Thoracic aorta (tissue), 2 donors: ENCODE measurements at places on chromosomes 12 and 14.

GRCh38 chr14:80206351-80207080 is 4.8 kb downstream of the DIO2 start:
- no peak overlapping the region for H3K4me3 ChIP-seq
- no peak overlapping the region for H3K27ac ChIP-seq
- H3K4me1 ChIP-seq = no peaks in the 10 kb centered on the region
- no peaks in the 10 kb centered on the region for H3K36me3 ChIP-seq
- DNase-seq = no peak

DNA sequence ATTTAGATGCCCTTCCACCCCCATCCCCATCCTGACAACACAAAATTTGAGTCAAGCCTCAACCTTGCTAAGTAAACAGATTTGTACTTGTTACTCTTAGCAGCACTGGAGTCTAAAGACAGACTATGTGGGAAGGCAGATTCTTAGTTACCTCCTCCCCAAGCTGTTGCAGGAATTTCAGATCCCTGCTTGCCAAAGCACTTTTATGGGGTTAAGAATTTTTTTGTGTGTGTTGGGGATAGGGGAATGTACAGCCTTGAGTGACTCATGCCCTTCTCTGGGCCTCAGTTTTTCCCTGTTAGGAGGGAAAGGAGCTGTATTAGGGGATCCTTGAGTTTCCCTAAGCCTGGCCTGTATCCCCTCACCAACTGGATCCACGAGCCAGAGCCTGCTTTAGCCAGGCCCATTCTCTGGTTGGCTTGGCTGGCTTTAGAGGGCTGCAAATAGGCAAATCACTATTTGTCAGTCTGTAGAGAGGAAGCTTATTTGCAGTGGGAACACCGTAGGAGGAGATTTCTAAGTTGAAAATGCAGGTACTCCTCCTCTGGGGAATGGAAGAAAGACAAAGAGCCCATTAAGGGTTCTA is 27.7 kb upstream of the RNU6-8 start:
- no peak overlapping the region for H3K27ac ChIP-seq
- no peak for DNase-seq
- H3K4me1 ChIP-seq = peaks cover 16% of the 10 kb centered on the region
- no peaks in the 10 kb centered on the region for H3K36me3 ChIP-seq

DNA sequence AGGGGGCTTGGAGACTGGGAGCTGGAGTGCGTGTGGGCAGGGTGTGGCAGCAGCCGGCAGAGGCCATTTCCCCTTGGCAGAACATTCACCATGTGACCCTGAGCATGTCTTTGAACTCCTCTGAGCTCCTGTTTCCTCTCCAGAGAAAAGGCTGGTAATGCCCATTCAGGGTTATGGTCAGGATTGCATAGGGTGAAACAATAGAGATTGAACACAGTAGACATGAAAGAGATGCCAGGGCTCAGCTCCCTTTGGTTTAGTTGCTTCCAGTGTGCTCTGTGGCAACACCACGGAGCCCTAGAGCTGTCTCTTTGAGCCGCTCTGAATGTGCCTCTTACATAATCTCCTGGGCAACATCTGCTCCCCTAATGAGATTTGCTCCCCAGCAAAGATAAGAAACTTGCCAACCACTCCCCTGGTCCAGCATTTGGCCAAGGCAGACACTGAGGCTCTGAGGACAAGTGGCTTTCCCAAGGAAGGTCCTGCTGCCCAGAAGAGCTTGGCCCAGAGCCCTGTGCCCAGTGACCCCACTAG is 4.6 kb downstream of the IFI27 start:
- H3K4me3 ChIP-seq = no peak overlapping the region
- no peaks in the 10 kb centered on the region for H3K4me1 ChIP-seq
- H3K27ac ChIP-seq = no peak overlapping the region
- no peaks in the 10 kb centered on the region for H3K36me3 ChIP-seq

DNA sequence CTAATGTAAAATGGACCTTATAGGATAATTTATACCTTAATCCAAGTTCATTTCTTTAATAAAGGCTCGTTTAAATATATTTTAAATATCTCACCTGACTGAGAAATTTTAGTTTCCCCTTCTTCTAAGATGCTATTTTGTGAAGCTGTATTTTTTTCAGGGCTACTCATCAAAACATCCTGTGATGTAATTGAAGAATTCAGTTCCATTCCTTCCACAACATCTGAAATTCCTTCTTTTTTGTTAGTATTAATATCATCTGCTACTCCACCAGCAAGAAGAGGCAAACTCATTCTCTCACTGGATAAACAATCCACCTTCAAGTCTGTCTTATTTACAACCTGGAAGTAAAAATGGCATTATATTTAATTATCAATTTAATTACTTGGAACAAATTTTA is 22.5 kb downstream of the LGALS3 start:
- no peaks in the 10 kb centered on the region for H3K36me3 ChIP-seq
- no peaks in the 10 kb centered on the region for H3K4me1 ChIP-seq
- H3K27ac ChIP-seq = no peak overlapping the region
- DNase-seq = no peak
- no peaks in the 10 kb centered on the region for H3K27me3 ChIP-seq
- H3K4me3 ChIP-seq = no peak overlapping the region
